ENCODE measurements at places on chromosomes 5 and 9.

- DNase-seq, result no peak
Measured at GRCh38 chr9:5122116-5122515, 63.3 kb downstream of the INSL6 start.

DNA sequence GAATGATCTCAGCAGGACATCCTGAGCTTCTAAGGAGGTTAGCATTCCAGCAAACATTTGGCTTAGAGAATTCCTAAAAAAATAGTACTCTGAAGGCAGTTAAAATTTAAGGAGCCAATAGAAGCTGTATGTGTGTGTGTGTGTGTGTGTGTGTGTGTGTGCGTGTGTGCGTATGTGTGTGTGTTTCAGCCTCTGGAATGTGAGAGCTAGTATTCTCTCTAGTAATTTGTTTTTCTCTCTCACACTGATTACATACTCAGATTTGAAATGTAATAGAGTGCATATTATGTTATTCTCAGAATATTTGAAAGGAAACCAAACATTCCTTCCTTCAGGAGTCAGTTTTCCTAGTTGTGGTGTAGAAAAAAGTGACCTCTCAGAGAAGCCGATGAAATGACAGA is 279.6 kb downstream of the TMEM38B start:
- no peak for DNase-seq

DNA sequence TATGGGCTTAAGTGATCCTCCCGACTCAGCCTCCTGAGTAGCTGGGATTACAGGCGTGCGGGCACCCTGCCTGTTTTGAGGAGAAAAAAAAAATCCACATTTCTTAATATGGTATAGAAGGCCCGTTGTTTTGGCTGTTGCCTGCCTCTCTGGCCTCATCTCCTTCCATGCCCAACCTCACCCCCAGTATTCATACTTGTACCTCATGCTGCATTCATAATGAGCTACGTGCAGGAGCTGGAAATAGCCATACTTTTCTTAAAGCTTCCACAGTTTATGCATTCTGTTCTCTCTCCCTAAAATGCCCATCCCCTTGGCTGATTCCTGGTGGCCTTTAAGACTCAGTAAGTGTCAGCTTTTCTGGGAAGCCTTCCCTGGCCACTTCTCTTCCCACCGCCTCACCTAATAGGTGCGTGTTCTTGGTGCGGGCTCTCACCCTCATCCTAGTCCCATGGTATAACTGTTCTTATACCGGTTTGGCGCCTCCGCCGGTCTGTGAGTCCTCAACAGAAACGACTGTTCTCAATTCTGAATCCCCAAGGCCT is 2.1 kb upstream of the TPM2 start:
- DNase-seq, result no peak

- DNase-seq, result no peak
Measured at GRCh38 chr5:145479271-145479670, 355.9 kb downstream of the PRELID2 start.

DNA sequence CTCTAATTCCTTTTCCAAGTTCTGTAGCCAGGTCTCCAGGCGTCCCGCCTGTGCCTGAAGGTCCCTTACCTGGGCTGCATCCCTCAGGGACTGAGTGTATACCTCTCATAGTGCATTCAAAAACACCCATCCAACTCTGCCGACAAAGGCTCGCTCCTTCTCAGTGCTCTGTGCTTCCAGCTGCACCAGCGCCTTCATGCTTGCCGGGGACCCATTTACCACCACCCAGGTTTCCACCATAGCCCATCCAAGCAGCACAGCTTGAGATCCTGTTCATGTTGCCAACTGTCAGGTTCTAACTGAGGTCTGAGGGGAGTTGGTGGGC is 794.5 kb downstream of the EFNA5 start:
- DNase-seq, result no peak

DNA sequence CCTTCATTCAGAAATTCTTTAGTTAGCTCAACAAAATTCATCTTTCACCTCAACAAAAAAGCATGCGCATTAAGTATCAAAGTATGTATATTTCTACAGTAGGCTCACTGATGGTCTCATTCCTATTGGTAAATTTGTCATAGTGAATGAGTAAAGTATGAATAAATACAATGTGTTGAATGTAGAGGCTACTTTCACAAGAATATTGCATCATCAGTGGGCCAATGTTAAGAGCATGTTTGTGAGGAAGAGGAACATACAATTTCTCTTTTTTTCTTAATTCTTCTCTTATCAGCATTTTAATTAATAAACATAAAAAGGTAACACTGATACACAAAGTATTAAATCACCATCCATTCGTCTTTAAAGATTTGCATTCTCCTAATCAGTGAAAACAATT is 505.1 kb downstream of the CETN3 start:
- no peak for DNase-seq

- peak; percentile 50 for DNase-seq
Measured at GRCh38 chr9:28774433-28775235, 1201.4 kb upstream of the C9orf72 start.

GRCh38 chr5:132262882-132263547 is 5.5 kb downstream of the PDLIM4 start:
- no peak for DNase-seq

DNA sequence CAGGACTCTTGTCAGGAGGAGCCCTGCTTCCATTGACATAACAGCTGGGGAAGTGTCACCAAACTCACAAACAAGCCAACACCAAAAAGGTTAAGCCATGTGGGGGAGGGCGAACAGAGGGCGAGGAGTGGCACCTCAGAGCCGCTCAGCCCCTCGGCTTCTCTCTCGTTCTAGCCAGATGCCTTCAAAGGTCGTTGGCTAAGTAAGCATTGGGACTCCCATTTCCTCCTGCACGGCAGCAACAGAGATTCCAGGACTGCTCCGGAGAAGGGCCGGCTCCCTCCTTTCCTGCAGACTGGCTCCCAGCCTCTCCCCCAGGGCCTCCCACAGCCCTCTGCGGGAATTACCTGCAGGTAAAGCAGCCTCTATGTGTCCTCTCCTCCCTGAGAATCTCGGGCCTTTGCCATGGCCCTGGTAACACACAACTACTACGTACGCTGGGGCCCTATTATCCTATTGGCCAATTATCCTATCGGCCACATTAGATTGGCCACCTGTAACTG is 52.1 kb upstream of the RNU6ATAC start:
- no peak for DNase-seq

DNA sequence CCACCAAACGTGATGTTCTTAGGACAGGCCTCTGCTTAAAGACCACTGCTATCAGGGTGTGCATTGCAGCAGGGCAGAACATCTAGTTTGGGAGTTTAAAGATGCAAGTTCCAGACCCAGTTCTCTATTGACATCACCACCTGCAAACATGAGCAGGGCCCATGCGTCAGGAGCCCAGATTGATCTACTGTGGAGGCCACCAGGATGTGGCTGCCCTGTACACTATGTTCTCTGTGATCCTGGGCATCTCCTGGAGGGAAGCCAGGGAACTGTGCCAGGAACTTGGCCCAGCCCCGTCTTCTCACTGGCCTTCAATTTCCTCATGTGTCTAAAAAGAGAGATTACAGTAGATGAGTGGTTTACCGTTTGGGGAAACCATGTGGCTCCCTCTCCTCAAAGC is 87.1 kb downstream of the PDE6A start:
- peak; percentile 84 for DNase-seq

DNA sequence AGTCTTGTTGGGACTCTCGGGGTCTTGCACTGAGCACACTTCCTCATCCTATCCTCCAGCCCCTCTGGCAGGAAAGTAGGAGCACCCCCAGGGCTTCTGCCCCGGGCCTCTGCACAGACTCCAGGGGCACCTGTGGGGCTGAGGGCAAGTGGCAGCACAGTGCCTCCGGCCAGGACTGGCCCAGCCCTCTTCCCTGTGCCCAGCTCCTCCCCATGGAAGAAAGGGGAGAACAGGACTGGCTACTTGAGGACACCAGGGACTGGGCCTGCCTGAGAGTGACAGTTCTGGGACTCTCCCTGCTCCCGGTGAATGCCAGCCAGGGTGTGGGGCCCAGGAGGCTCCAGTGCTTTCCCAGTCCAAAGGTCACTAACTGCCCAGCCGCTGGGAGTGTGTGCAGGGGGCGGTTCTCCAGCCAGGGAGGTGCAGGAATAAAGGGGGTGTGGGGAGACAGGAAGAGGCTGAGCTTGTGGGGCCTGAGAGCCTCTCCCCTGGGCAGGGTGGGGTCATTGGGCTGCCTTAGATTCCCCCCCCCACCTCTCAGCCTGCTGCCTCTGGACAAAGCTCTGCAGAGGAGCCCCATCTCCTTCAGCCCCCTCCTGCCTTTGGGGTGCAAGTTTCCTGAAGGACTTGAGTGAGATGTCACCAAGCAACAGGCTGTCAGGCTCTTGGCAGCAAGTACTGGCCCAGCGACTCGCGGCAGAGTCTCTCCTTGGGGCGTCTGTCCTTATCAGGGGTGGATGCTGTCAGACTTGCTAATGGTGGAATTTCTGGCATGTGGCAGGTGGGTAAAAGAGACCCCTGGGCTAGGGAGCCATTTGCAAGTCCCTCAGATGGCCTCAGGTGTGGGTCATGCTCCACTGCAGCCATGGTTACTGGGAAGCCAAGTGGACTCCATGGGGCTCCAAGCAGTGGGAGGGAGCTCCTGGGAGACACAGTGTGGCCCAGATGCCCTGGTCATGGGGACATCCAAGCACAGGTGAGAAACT is 19.1 kb upstream of the JADE2 start:
- peak; percentile 98 for DNase-seq

- DNase-seq, result peak; percentile 65
Measured at GRCh38 chr9:27528076-27528885, 1.3 kb downstream of the MOB3B start.

GRCh38 chr5:56670916-56671315 is 144.4 kb upstream of the MAP3K1 start:
- DNase-seq, result no peak

GRCh38 chr5:51172903-51173626 is 210.2 kb upstream of the ISL1 start:
- no peak for DNase-seq

DNA sequence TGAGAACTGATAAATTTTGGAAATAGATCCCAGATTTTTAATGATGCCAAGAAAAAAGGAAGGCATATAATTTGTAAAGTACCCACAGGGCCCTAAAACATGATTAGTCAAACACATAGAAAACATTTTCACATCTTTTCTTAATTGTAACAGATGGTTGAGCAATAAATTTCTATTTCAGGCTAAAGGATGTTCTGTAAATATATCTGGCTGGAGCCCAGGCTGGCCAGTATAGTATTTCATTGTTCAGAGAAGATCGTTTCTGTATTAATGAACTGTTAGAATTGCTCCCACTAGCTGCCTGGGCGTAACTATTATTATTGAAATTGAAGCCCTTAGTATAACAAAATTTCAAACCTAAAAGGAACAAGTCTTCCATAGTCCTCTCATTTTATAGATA is 105.3 kb upstream of the SMC2 start:
- no peak for DNase-seq

- no peak for DNase-seq
Measured at GRCh38 chr5:55657443-55657842, 54.7 kb downstream of the SLC38A9 start.

DNA sequence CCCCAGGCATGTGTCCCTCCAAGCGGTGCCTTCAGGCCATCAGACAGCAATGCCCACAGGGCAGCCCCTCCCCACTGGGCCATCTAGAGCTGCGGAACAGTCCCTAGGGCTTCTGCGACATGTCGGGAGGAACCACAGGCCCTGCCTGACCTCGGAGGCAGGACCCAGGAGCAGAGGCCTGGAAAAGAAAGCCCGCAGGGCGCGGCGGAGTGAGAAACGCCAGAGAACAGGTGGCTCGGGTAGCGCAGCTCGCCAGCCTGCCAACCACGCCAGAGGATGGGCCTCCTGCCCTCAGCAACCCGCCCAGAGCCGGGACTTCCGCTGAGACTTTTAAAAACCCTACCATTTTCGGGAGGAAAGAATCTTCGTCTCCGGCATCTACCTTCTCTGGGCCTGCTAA is 715 bp downstream of the LCN8 start:
- DNase-seq, result no peak

DNA sequence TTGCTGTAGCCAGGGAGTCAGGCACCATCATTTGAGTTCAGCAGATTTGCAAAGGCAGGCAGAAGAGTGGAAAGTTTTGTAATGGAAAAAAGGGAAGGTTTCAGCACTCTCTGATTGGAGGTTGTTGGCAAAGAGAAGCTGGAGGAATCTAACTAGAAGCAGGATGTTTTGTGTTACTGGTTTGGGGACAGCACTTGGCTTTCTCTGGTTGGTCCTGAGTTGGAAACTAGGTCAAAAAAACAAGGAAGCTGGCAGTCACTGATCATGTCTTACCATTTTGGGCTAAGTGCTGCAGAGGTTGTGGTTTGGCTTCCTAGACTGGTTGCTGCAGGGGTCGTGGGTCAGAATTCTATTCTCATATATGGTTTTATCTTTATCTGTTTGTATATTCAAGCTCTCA is 189.8 kb downstream of the DRD1 start:
- no peak for DNase-seq

GRCh38 chr5:173581408-173582215 is 34.8 kb downstream of the BOD1 start:
- peak; percentile 30 for DNase-seq

GRCh38 chr5:173981185-173981761 is 7.7 kb upstream of the C5orf47 start:
- DNase-seq, result no peak

DNA sequence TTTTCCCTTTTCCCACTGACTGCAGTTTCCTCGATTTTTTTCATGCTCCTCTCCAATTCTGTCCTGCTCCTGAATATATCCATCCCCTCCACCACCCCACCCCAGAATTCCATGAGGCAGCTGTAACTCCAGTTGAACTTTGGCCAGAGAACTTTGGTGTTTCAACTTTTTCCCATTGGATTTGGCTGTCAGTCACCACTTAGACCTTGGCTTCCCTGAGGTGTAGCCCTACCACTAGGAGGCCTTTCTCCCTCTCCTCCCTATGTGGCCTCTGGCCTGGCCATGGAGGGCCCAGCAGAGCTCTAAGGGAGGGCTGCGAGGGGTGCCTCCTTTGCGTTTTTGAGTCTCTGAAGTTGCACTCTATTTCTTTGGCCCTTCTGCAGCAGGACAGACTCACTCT is 261.3 kb downstream of the PIK3R1 start:
- DNase-seq, result peak; percentile 23

DNA sequence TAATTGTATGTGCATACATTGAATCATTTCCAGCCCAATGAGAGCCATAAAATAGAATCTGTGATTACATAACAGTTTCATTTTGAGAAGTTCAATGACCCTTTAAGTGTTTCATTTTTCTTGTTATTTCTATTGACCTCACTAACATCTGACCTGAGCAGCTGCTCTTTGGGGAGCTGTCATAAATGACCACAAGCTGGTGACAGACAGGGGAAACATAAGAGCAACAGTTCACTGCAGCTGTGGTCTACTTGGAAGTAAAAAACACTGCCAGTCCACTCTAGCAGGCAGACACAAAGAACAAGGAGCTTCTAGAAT is 265.4 kb downstream of the DTWD2 start:
- no peak for DNase-seq

GRCh38 chr5:72006361-72006760 is 100.9 kb upstream of the MAP1B start:
- no peak for DNase-seq

Data from HT-29 (cell line).